C1 segment of cervical spinal cord (tissue), 14 donors: ENCODE measurements at places on chromosomes 5 and 9.

DNA sequence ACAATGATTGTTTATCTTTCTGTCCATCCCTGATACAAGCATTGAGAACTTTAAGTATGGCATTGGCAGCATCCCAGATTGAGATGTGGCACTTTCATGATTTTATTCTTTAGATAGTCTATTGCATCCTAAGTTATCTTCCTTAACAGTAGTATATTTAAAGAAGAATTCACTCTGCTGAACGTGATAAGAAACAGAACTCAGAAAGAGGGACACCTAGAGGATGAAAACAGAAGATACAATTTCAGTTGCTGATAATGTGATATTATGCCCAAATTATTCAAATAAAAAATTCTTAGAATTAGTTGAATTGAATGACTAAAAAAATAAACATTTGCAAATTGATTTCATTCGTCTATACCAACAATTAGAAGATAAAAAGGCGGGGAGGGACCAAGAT, 218.1 kb upstream of the DMRTA1 start:
- DNase-seq: no peak

GRCh38 chr9:96621618-96622017, 2.0 kb upstream of the CDC14B start:
- no peak for DNase-seq

- DNase-seq: no peak
These were observed 35.8 kb downstream of the SLC36A1 start for GRCh38 chr5:151483176-151483575.

GRCh38 chr5:173672891-173673290, 56.4 kb upstream of the BOD1 start:
- no peak for DNase-seq

DNA sequence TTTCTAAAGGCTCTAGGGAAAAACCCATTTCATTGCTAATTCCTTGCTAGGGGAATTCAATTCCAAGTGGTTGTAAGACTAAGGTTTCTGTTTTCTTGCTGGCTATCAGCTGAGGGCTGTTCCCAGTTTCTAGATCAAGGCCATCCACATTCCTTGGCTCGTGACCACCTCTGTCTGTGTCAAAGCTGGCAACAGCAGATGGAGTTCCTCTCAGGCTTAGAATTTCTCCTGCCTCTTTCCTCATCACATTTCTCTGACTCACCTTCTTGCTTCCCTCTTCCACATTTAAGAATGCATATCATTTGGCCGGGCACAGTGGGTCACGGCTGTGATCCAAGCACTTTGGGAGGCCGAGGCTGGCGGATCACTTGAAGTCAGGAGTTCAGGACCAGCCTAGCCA, 19.0 kb downstream of the DAB2IP start:
- no peak for DNase-seq

- DNase-seq: no peak
These were observed 13.4 kb downstream of the HMGXB3 start for GRCh38 chr5:150013931-150014330.

- DNase-seq: no peak
These were observed 11.8 kb upstream of the HEXB start for GRCh38 chr5:74673011-74673790.

GRCh38 chr5:89277816-89278215, 394.8 kb upstream of the MEF2C start:
- no peak for DNase-seq

DNA sequence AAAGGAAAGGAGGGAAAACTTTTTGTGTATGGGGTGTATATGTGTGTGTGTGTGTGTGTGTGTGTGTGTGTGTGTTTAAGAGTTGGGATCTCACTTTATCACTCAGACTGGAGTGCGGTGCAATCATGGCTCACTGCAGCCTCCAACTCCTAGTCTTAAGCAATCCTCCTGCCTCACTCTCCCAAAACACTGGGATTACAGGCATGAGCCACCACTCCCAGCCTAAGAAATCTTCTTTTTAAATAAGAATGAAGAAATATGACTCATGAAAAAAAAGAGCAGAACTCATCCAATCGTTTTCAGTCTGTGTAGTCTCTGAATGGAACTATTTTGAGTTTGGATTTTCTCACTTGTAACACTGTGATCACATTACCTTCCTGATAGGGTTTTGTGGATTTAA, 601.5 kb downstream of the ACTL7B start:
- DNase-seq: no peak

DNA sequence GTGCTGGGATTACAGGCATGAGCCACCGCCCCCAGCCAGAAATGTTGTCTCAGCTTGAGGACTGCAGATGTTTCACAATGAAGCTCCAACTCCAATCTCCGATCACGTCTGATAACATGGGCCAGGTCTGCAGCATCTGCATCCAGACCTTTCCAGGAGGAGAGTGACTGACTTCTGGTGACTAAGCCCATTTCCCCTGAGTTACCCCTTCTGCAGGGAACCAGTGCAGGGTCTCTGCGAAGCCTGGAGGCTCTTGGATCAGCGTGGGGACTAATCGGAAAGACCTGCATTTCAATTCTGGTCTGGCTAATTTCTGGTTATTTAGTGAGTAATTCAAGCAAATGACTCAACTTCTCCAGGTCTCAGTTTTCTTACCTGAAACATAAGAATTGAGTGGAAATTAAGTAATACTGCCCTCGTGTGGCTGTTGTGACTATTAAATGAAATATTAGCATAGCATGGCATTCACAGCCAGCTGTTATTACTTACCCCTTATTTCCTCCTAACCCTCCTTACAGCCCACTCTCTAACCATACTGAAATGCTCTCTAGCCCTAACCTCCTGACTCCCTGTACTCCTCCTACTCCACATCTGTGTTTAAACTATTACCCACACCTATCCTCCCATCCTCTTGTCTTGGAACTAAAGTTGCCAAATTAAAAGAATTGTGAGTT, 2.2 kb upstream of the GNPDA1 start:
- DNase-seq: no peak

- no peak for DNase-seq
These were observed 215.0 kb upstream of the PANK3 start for GRCh38 chr5:168793841-168794837.

GRCh38 chr5:39005566-39006232, 68.5 kb downstream of the RICTOR start:
- no peak for DNase-seq

DNA sequence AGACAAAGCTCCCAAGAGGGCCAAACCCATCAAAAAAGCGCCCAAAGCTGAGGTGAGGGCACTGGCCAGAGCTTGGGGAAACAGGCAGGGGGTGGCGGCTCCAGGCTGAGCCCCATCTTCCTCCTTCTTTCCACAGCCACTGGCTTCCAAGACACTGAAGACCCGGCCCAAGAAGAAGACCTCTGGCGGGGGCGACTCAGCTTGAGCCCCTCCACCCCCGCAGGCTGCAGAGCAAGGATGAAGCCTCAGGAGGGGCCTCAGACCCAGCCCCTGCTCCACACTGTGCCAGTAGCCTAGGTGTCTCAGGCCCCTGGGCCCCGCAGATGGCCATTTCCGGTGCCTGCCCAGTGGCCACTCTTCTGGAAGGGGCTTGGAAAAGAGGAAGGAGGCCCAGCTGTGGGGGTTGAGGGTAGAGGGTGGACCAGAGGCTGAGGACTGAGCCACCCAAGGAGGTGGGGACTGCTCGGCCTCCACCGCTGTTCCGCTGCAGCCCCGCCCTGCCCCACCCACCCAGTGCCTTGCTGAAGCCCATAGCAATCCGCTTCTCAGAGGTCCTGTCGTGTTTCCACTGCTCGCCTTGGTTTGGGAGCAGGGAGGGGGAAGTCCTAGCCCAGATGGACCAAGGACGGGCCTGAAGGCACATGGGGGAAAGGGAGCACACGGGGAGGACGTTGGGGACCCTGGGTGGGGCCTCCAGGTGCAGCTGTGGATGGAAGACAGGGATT, 6.9 kb downstream of the REEP2 start:
- DNase-seq: no peak

DNA sequence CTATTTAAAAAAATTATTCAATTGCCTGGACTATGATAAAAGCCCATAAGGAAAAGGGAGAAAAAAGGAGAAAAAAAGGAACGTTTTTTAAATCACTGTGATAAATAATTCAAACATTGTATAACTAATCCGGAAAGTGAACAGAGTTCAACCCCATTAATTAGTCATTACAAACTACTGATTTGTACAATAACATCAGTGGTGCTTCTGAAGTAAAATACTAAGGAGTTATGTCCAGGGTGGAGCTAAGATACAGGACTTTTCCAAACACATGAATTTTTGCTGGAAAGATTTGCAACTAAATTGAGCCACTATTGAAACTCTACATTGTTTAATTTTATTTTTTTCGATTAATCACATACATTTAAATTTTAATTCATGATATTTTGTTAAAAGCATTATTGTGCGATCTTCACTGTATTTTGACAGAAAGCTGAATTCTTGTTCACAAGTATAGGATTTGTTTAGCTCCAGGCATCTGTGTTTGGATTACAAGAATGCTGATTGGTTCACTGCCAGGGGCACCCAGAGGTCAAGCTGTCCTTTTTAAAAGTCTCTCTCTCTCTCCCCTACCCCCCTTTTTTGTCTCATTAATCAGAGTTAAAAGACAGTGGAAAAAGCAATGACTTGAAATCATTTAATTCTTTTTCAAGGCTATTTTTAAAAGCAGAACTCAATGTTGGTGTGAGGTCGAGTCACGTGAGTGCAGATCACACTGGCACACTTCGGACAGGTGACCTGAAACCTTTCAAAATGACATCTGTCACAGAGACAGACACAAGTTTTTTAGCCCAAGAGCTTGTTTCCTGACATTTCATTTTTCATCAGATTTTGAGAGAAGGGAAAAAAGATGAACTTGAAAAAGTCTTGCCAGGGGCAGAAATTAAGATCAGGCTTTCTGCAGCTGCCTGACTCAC, 387.3 kb downstream of the NR2F1-AS1 start:
- DNase-seq: no peak

- no peak for DNase-seq
These were observed 18.5 kb upstream of the TIMD4 start for GRCh38 chr5:156981481-156981880.

- DNase-seq: no peak
These were observed 813 bp downstream of the GNAQ start for GRCh38 chr9:78030553-78031443.

DNA sequence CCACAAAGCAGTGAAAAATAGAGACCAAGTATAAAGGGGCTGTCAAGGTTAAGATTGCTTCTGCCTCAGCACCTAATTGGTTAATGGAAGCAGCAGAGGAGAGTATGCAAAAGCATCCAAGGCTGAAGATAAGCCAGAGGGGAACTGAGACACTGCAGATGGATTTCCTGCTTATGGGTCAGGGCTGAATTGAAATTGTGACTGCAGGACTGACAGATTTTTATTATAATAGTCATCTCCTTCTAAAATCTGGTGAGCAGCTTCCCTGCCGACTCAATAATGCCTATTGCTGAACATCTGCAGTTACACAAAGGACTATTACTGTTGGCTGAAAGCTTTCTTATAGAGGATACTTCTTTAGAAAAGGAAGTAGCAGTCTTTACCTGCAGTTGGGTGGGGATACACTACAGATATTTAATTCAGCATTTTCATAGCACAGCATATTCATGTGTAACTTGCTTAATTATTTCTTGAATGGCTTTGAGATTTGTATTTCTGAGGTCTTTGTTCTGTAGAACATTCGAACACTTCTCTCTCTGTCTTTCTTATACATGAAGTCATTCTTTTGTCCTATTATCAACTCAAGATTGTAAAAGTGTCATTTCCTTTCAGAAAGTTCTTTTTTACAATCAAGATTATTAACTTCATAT, 363.0 kb upstream of the RIOK2 start:
- DNase-seq: no peak

DNA sequence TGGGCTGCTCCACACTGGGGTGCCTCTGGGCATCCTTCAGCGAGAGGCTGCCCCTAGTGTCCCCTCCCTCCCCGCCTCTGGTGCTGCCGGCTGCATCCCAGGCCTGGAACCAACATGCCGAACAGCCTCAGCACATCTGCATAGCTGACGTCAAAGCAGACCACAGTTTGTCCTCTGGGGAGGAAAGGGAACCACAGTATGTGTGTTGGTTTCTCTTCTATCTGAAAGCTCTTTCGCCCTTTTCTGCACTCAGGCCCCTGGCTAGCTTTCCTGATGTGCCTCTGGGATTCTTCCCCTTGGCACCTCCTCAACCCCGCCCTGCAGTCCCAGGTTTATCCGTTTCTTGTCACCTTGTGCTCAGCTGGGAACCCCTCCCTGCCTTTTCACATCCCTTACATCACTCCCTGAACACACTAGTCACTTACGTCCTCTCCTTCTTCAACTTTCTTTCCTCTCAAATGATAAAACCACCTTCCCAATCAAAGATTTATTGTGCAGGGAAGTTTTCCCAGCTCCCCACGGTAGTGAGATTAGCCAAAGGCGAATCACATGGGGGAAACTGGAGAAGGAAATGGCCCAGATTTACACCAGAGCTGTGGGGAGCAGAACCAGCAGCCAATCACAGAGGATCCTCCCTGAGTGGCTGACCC, 35.5 kb upstream of the B4GALT1 start:
- DNase-seq: no peak

GRCh38 chr5:110045158-110045557, 355.4 kb downstream of the MAN2A1 start:
- no peak for DNase-seq
